Activated naive CD8-positive, alpha-beta T cell treated with anti-CD3 and anti-CD28 coated beads for 36 hours (primary cell): ENCODE measurements at places on chromosomes 4 and X. TPM values are rescaled to one million over a fixed set of nuclear protein-coding genes. Genes with fewer than 3 reads are reported as not detected.

- peak; percentile 54 for DNase-seq
Measured at GRCh38 chrX:16123222-16123786, at the start of gene GRPR. TSS of gene GRPR (plus strand) at chrX:16123565. CDS start at chrX:16123954, 389 bp downstream.

GRCh38 chr4:119897260-119897659 is 169.4 kb downstream of the MAD2L1 start:
- DNase-seq = no peak

DNA sequence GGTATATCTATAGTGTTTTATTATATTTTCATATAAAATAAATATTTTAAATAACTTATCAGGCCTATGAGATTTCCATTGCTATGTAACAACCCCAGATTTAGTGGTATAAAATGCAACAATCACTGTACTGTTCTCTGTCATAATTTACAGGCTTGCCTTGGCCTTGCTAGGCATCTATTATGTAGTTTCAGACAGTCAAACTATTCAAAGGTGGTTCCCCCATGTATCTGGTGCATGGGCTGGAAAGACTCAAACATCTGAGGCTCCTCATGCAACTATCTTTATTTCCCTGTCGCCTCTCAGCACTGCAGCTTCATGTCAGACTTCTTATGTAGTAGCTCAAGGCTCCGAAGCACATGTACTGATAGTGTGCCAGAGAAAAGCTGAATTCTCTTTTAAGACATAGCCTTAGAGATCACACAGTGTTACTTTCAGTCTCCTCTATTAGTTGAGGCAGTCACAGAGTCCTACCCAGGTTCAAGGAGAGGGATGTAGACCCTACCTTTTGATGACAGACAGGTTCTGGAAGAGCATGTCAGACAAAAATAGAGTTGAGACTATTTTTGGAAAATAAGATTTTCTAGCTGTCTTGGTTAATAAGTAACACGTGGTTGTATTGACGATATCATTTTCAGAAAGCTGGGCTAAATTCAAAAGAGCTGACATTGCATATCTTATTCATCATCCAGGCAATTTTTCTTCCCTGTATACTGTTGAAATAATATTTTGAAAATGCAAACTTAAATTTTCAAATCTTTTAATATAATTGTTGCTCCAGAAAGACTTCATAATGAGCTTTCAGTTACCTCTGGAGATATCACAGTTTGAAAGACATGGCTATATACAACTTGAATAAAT is 19.4 kb downstream of the MTTP start:
- DNase-seq = no peak

DNA sequence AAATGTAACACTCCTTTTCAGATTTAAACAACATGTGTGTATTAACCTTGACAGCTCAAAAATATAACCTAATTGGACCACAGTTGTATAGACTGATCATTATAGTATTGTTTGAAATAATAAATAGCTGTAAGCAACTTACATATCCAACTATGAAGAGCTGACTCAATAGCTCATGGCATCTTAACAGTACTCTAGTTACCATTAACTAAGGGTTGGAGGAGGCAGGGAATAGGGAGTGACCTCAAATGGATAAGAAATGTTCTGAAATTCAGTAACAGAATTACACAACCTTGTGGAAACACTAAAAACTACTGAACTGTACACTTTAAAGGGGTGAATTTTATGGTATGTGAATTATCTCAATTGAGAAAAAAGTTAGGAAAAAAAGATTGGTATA is 136.5 kb upstream of the CPEB2 start:
- DNase-seq = no peak

DNA sequence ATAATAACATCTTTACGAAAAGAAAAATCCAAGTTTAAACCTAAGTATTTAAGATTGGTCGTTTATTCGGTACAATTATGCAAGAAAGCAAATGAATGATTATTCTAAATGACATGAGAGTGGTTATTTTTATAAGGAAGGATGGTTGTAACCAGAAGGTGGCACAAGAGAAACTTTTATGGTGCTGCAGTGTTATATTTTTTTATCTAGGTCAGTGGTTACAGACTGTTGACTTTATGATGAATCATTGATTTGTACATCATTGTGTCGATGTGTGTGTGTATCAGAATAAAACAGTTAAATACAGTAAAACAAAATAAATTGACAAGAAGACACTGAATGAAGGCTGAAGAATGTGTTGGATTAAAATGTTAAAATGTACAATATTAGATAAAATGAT is 9.8 kb downstream of the DCAF8L2 start:
- DNase-seq = no peak

- no peak for DNase-seq
Measured at GRCh38 chr4:53076374-53076958, 214.3 kb downstream of the RASL11B start.

Gene SPANXN4
- not detected for total RNA-seq

Gene MSX1
- total RNA-seq = 0.10 TPM

Gene FHDC1
- total RNA-seq = 0.08 TPM

Gene TTC29
- not detected for total RNA-seq
